ENCODE measurements at places on chromosomes 2 and 18. TPM values are rescaled to one million over a fixed set of nuclear protein-coding genes. Genes with fewer than 3 reads are reported as not detected.

GRCh38 chr18:48875314-48875941, 75.3 kb downstream of the SMAD7 start:
- no peaks in the 10 kb centered on the region for H3K36me3 ChIP-seq
- DNase-seq = no peak
- H3K4me1 ChIP-seq = peaks cover 30% of the 10 kb centered on the region
- H3K27ac ChIP-seq = no peak overlapping the region
- no peak overlapping the region for H3K4me3 ChIP-seq

- H3K27me3 ChIP-seq = no peaks in the 10 kb centered on the region
- no peak overlapping the region for H3K4me3 ChIP-seq
- H3K27ac ChIP-seq = no peak overlapping the region
- H3K36me3 ChIP-seq = no peaks in the 10 kb centered on the region
Measured at GRCh38 chr2:36245651-36246050, 109.9 kb upstream of the CRIM1 start.

Gene ABCB11
- not detected for total RNA-seq

- H3K27ac ChIP-seq = no peak overlapping the region
- H3K27me3 ChIP-seq = peaks cover 24% of the 10 kb centered on the region
- H3K36me3 ChIP-seq = no peaks in the 10 kb centered on the region
- no peak overlapping the region for H3K4me3 ChIP-seq
Measured at GRCh38 chr2:165793161-165793778, 777 bp downstream of the GALNT3 start.

Gene KIAA2012
- 0.03 TPM for total RNA-seq
